ENCODE measurements at places on chromosomes 5 and 9.

- DNase-seq, result no peak
These were observed 428.7 kb downstream of the ISL1 start for GRCh38 chr5:51811883-51812471.

DNA sequence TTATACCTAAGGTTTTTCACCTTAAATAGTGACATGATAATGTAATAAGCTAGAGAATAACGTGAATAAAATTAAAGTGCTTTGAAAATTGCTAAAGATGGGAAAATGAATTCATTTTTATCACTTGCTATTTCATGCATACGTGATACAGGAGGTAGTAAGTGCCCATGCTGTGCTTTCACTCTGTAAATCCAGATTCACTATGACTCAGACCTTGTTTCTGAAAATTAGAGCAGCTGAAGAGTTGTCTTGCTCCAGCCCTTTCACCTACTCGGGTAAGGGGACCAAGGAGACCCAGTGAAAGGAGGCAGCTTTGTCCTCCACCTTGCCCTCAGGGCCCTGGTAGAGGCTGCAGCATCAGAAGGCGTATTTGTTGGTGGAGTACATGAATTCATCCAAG, 87.9 kb downstream of the ANKH start:
- no peak for DNase-seq

- DNase-seq, result peak; percentile 56
These were observed 353.7 kb downstream of the SLCO4C1 start for GRCh38 chr5:101942321-101942882.

DNA sequence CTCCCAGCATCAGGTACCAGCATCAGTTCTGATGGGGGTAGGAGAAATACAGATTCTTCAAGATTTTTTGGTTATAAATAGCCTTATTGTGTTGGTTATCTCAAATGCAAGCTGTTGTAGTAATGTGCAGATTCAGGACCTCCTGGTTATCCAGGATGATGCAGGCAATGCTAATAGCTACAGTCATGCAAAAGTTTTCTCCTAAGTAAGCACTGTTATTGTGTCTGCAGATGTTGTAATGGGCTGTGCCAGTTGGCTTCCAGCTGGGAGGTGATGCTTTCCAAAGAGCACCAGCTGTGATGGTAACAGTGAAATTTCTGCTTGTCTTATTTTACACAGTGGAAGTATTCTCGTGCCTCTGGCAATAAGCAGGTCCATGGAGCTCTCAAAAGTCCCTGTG, 719.2 kb upstream of the CTNND2 start:
- no peak for DNase-seq

- DNase-seq, result no peak
These were observed 144.2 kb downstream of the MLLT3 start for GRCh38 chr9:20477940-20478620.

DNA sequence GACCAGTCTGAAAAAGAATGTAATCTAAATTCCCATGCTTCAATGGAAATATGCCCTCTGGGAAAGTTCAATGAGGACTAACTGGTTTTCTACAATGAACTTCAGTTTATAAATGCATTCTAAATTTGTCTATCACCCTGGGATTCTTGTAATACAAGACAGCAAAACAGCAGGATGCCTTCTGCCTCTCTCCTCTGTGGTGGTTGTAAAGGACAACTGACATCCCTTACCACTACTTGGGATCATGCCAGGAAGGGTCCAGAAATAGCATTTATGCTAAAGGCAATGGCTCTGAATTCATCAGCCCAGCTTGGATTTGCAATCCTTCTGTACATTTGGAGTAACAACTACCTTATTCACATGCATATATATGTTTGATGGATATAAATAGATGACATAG, 97.3 kb upstream of the ADAMTS16 start:
- no peak for DNase-seq

- DNase-seq, result no peak
These were observed 10.0 kb downstream of the DMXL1 start for GRCh38 chr5:119080936-119081335.

GRCh38 chr9:76592091-76592973, 133.3 kb downstream of the GCNT1 start:
- DNase-seq, result no peak

DNA sequence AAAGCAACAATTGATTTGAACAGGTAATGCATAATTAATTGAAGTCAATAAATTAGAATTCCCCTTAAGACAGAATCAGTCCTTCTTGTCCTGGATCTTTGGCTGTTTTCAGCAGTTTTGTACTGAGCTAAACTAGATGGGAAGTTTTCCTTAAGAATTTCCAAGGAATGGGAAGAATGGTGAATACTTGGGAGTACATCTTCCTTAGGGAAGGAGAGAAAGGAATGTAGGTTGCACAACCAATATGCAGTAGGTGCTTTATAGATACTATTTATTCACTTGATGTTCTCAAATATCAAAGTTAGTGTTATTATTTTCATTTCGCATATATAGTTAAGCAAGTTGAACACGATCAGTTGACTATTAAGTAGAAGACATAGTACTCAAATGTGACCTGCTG, 183.5 kb upstream of the MAP1B start:
- no peak for DNase-seq

DNA sequence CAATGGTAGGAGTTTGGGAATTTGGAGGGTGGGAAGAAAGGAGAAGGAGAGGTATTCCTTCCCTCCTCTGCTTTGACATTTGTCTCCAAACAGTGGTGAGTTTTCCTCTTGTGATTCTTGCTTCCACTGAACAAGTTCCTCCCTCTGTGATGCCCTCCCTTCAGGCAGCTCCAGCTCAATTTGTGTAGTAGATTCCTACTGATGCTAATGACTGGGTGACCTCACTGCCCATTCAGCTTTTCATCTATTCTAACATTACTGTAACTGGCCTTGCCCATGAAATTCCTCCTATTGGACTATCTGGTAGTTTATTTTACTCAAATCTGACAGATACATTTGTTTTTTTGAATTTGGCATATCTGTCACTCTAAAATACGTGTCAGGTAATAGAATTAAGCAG, 121.4 kb downstream of the NFIB start:
- no peak for DNase-seq

DNA sequence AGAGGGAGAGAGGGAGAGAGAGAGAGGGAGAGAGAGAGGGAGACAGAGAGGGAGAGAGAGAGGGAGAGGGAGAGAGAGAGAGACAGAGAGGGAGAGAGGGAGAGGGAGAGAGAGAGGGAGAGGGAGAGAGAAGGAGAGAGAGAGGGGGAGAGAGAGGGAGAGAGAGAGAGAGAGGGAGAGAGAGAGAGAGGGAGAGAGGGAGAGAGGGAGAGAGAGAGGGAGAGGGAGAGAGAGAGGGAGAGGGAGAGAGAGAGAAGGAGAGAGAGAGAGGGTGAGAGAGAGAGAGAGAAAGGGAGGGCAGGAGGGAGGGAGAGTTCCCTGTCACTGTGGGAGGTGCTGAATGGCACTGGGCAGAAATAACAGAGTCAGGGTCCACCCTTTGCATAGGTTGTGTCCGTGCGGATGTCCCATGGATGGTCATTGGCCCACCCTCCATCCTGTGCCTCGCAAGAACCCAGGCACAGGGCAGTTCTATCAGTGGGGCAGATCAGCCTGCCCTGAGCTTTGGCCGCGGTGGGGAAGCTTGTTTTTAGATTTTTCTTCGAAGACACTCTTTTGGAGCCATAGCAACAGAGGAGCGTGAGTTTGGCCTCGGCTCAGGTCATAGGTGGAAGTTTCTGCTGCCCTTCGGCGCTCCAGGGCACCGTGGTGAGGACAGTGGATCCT, 30.1 kb downstream of the ADAMTSL2 start:
- no peak for DNase-seq

GRCh38 chr9:18768951-18769622, 263.9 kb downstream of the SAXO1 start:
- DNase-seq, result no peak

DNA sequence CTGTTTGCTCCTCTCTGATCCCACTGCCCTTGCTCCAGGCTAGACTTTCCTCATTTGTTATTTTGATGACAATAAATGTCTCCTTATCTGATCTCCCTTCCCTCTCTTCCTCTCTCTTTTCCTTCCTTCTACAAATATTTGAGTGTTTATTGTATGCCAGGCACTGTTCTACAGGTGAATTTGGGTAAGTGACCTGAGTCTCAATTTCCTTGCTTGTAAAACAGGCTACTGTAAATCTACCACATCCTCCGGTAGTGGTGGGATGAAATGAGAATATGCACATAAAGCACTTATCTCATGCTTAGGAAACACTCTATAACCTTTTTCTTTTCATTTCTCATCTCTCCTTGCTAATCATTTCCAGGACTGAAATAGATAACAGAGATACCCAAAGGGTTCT, 86.4 kb downstream of the HMHB1 start:
- DNase-seq, result no peak

GRCh38 chr5:14213253-14213652, 70.1 kb downstream of the TRIO start:
- DNase-seq, result no peak

DNA sequence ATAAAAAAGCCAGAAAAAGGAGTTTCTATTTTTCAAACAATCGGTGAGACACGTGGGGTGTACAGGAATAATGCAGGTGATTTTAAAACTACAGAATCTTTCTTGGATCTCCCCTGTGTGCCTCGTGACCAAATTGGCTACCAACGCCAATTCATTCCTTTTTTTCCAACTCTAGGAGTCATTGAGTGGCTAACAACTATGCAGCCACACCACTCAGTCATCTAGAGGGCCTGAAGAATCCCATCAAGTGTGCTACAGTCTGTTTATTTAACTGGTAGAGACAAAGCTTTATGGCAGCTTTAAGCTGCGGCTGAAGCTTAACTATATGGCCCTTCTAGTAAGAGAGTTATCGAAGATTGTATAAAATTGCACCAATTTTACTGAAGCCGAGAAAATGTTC, 113.1 kb upstream of the NIPBL start:
- DNase-seq, result no peak

- peak; percentile 9 for DNase-seq
These were observed 1.1 kb upstream of the CNTFR start for GRCh38 chr9:34590381-34591247.

GRCh38 chr9:128358861-128359260, 12.3 kb upstream of the URM1 start:
- no peak for DNase-seq

- peak; percentile 47 for DNase-seq
These were observed 42.8 kb downstream of the TIMD4 start for GRCh38 chr5:156920042-156920860.

- no peak for DNase-seq
These were observed 348.1 kb downstream of the ELAVL2 start for GRCh38 chr9:23477908-23478307.

DNA sequence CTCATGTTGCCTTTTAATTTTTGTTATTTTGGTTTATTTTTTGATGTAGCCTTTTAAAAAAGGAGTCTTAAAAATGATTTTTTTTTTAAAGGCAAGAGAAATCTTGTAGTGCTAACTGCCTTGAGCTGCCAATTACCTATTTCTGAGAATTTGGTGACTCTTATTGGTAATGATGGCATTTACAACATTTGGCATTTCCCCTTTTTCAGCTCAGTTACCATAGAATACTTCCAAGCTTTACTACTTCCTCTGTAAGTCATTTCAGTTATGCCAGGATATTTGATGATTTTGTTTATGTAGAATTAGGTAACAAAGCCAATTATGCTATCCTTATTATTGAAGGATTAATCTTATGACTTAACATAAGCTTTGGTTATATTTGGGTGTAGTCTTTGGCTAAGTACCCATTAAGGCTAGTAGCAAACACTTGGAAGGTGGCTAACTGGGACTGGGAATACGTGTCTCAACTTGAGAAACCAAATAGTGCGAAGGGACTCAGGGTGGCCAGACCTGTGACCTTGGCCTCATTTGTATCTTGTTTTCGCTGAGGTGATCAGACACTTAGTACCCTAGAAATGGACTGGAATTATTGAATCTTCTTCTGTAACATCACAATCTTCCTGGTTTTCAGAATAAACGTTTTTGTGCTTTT, 27.7 kb downstream of the CDC37L1 start:
- DNase-seq, result no peak

DNA sequence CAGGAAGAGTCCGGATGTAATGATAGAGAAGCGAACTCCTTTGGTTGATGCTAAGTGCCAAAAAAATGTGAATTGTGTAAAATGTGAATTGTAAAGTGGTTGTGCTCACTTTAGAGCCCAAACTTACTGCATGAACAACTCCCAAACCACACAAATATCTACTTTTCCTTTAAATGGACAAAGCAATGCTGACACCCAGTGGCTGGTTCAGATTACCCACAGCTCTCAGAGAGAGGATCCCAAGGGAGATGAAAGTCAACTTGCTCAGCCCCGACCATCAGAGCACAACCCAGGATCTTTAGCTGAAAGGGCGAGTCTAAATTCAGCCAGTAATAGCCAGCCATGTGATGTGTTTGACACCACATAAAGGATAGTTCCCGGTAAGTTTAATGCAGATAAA, 133.7 kb downstream of the NMUR2 start:
- peak; percentile 52 for DNase-seq

- DNase-seq, result no peak
These were observed 171.8 kb upstream of the PITX1 start for GRCh38 chr5:135205632-135206349.

GRCh38 chr9:36138901-36139300, 2.4 kb downstream of the GLIPR2 start:
- DNase-seq, result no peak

GRCh38 chr9:79896390-79896980, 324.7 kb downstream of the TLE4 start:
- no peak for DNase-seq

DNA sequence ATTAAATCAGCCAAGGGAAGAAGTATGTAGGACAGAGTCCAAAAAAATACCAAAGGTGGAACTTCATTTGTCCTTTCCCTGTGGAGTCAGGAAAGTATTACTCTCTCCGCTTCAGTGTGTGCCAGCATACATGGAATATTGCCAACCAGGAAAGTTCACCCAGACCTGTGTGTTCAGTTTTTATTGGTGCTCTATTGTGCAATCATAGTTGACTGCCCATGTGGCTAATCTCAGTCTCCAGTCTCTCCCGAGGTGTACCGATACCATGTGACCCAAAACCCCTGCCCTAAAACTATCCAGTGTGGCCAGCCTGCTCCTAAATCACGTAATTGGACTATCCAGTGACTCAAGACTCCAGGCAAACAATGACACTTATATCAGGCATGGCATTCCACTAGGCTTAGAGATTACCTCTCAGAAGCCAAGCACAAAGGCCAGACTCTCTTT, 38.8 kb downstream of the NFX1 start:
- peak; percentile 80 for DNase-seq

DNA sequence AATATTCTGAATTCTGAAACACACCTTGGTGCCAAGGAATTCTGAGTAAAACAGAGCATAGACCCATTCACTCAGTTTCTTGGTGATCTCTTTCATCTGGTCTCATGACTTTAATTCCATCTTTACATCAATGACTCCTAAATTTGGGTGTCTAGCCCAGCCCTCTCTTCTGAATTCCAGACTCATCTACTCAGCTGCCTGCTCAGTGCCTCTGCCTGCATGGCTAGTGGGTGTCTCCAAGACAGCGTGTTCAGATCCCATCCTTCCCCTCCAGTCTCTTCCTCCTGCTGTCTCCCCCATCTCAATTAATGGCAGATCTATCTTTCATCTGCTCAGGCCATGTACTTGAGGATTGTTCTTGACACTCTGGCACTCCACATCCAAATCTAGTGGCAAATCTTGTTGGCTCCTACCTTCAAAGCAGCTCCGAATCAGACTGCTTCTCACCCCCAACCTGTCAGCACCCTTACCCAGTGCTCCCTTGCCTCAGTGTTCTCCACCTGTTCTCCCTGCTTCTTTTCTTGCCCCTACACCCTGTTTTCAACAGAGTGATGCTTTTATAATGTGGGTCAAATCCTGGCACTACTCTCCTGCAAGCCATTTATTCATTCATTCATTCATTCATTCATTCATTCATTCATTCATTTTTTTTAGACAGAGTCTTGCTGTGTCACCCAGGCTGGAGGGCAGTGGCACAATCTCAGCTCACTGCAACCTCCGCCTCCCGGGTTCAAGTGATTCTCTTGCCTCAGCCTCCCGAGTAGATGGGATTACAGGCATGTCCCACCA, 5.3 kb downstream of the CAVIN4 start:
- no peak for DNase-seq
